Activated CD8-positive, alpha-beta memory T cell treated with anti-CD3 and anti-CD28 coated beads for 4 hours (primary cell): ENCODE measurements at places on chromosomes 7 and 10.

- no peak for DNase-seq
Observed at GRCh38 chr10:131855461-131856401, 45.1 kb upstream of the PPP2R2D start.

GRCh38 chr10:44811072-44811471, 100.1 kb upstream of the TMEM72 start:
- DNase-seq, result no peak

DNA sequence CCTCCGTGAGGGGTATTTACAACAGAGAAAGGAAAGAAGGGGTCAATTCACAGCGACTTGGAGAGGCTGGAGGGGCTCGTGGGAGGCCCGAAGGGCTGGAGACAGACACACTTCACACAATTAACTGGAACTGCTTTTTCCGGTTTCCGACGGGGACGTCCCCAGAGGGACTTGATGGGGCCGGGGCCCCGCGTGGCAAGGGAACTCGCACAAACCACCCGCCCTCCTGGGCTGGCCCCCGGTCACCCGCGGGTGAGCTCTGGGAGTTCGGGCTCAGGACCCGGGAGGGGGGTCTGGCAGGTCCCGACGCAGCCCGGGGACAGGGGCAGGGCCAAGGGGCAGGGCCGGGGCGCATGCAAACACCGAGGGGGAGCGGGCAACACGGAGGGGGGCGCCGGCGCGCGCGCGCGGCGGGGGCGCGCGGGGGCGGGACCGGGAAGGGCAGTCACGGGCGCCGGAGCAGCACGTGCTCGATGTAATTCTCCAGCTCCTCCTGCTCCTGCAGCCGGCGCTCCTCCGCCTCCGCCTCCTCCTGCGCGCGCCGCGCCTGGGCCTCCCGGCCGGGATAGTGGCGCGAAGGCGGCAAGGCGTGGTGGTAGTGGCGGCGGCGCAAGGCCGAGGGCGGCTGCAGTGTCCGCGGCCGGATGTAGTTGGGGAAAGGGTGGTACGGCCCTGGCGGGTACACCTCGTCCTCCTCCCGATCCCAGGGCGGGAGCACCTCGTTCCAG, 2.7 kb downstream of the VGF start:
- no peak for DNase-seq

GRCh38 chr7:155425887-155426286, 32.0 kb upstream of the EN2 start:
- no peak for DNase-seq

DNA sequence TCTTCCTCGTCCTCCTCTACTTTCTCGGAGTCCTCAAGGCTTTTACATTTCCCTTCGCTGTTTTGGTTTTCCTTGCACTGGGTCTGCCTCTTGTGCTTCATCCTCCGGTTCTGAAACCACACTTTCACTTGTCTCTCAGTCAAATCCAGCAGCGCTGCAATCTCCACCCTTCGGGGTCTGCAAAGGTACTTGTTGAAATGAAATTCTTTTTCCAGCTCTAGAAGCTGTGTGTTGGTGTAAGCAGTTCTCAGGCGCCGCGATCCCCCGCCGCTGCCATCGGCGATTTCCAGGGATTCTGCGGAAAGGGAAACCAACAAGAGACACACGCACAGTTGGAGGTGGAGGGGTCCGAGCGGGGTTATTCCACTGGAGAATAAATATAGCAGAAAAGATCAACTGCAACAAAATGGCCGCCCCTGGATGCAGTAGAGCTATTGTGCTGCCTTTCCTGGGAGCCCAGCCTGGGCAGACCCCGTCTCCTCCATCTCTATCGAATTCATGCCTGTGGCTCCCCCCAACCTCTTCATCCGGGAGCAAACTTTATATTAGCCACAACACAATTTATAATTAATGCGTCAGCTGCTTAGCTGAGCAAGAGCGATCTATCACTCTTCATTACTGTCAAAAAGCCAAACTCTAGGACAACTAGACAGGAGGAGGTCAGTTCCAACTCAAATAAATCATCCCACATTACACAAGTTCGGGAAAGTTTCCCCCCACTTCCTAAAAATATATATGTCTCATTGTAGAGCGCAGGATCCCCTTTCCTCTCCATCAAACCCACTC, 1.1 kb downstream of the HOXA2 start:
- DNase-seq, result no peak

GRCh38 chr7:157710396-157710795, 373.6 kb downstream of the DNAJB6 start:
- DNase-seq, result no peak

GRCh38 chr7:88888684-88889083, 93.1 kb upstream of the TEX47 start:
- DNase-seq, result no peak

- DNase-seq, result no peak
Observed at GRCh38 chr10:130076681-130077080, 33.9 kb downstream of the C10orf143 start.

- DNase-seq, result no peak
Observed at GRCh38 chr7:135666846-135667245, 4.5 kb downstream of the STMP1 start.

GRCh38 chr7:152137476-152138025, 112.1 kb downstream of the GALNT11 start:
- no peak for DNase-seq

DNA sequence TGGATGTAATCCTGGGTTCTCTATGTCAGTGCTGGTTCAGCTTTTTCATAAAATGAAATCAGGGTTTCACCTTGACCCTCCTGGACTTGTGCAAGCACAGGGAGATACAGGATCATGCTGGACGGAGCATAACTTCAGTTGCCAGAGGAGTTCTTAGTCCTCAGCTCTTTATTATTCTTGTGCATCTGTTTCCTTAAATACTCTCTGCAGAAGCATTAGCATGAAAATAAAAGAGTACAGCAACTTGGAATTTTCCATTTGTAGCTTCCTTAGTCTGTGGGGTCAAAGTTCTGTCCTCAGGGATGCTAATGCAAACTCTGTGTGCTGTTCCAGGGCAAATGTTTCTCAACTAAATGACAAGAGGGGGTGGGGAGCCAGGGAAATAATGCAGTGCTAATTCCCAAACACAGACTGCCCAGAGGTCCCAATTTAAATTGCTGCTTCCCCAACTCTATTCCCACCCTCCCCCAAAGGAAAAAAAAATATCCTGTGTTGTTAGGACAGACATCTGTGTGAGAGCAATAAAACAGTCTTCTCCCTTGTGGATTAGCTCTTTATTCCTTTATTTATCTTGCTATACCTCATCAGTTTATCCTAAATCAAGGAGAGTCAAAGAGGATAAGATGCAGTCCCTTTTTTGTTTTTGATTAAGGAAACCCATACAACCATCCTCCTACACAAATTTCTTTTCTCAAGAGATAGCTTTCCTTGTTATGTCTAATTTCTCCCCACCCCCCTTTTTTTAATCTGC, 905.0 kb downstream of the LRMDA start:
- no peak for DNase-seq

DNA sequence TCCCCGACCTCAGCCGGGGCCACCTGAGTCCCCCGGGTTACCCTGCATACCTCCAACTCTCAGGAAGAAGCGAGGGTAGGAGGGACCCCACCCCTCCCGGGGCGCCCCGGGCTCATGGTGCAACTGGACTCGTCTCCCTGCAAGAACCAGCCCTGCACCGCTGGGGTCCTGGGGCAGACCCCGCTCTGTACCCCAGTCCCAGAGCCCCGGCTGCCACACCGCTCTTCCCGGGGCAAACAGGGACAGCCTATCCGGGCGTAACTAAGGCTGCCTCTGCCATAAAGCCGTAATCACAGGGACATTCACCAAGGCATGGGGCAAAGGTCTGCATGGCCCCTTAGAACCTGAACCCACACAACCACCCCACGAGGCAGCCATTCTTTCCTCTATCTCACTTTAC, 6.7 kb upstream of the MAFK start:
- no peak for DNase-seq

DNA sequence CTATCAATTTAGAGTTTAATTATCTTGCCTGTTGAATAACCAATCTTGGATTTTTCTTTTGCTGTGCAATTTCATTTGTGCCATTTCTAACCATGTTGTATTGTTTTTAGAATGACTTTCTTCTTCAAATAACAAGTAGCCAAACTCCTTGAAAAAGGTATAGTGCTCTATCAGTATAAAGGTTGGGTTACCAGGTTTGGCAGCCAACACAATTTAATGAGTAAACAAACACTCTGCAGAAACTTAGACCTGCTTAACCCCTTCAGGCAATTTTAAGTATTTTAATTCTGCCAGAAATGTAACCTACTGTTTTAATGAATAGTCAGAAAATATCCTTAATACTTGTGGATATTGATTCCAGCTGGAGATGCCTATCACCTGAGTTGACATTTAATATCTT, 299.8 kb downstream of the ARL4A start:
- DNase-seq, result no peak

DNA sequence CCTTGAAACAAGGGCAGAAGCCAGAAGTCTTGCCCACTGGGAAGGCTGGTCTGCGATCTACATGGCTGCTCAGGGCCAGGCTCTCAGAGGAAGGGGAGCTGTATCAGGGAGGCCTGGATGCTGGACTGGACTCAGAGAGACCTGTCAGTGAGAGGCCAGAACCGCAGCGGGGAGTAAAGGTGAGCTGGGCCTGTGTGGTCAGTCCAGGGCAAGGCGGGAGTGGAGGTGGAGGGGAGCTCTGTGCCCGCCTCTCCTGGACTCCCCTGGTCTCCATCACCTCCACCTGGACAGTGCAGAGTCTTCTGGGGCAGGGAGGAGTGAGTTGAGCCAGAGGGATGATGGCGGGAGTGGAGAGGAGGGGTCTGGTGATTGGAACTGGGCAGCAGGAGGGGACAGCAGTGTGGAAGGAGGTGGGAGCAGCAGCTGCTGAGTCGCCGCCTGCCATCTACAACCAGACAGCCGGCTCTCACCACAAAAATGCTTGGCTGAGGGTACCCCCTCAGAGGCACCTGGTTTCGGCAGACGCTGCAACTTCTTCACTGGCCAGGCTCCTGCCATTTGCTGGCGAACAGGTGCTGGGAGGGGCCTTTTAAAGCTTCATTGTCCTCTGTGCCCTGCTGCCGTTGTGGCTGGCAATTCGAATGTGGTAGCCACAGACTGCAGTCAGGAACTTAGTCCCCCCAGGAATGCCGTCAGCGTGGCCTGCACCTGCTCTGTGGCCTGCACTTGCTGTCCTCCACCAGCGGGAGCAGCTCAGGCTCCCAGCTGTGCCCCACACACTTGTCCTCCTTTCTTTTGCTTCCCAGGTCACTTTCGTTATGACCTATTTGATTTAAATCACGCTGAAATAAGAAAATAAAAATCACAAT, 3.5 kb downstream of the RASSF4 start:
- no peak for DNase-seq
